ENCODE measurements at places on chromosomes 5 and 9.

GRCh38 chr5:124561451-124561850, 185.0 kb downstream of the ZNF608 start:
- no peak for DNase-seq

DNA sequence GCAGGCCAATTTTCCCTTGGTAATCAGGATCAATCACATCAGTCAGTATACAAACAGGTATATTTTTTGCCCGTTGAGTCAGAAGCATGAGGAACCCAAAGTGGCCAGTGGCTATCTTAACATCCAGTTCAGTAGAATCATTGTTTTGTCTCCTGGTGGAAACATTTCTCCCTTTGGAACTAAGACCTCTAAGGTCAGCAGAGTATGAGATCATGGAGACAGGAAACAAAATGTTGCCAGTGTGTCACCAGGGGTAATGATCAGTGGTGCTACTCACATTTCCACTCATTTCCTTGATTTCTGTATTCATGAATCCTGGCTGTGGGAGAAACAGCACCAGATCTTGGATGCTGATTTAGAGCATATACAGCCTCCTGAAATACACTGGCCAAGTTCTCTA, 553.0 kb downstream of the CSNK1G3 start:
- DNase-seq = no peak

DNA sequence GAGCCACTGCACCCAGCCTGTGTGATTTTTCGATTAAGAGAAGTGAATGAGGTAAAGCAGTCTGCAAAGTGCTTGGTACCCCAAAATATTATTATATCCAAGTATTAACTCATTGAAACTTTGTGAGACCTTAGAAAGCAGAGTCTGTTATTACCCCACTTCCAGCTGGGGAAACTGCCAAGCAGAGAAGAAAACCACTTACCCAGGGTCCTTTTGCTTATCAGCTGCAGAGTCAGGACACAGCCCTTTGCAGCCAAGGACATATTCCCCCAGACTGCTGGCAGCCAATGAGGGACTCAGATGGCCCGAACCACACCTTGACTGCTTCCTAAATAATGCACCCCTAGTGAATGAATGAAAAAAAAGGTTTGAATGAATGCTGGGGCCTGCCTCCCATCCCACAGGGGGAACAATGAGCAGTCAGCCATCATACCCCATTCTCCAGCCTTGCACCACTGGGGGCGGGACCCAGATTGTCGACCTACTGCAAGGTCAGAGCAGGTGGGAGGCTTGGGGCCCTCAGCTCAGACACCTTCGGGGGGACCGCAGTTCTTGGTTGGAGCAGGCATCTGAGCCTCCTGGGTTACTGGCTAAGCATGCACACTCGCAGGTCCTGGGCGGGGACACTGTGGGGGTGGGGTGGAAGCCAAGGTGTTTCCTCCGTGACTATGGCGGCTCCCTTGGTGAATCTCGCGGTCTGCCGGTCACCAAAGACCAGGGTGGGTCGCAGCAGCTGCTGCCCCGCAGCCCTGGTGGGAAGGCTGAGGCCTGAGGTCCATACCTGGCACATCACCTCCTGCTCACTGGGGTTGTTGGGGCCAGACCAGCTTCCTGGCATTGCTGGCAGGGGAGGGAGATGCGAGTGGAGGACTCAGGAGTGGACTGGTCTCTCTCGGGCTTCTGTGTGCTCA, 29.7 kb downstream of the PRRT1B start:
- DNase-seq = no peak

- no peak for DNase-seq
Measured at GRCh38 chr5:176728831-176729251, 81.5 kb upstream of the UNC5A start.

- DNase-seq = no peak
Measured at GRCh38 chr9:124035001-124035650, 23.6 kb downstream of the LHX2 start.

Data from NCI-H187 (cell line).